ENCODE measurements at places on chromosomes 5 and 9.

- no peak for DNase-seq
These were observed 3.2 kb downstream of the TNFAIP8 start for GRCh38 chr5:119358901-119359603.

- DNase-seq, result no peak
These were observed 35.9 kb downstream of the KIF2A start for GRCh38 chr5:62341783-62342475.

GRCh38 chr9:127694890-127695720, 11.7 kb upstream of the CFAP157 start:
- DNase-seq, result no peak

GRCh38 chr5:92371171-92371888, 988.2 kb upstream of the ARRDC3 start:
- no peak for DNase-seq

GRCh38 chr5:95730730-95731570, at the start of gene RHOBTB3:
TSS of gene RHOBTB3 (plus strand) at chr5:95731336. CDS start at chr5:95731683, 347 bp downstream.
- DNase-seq, result peak; percentile 44

DNA sequence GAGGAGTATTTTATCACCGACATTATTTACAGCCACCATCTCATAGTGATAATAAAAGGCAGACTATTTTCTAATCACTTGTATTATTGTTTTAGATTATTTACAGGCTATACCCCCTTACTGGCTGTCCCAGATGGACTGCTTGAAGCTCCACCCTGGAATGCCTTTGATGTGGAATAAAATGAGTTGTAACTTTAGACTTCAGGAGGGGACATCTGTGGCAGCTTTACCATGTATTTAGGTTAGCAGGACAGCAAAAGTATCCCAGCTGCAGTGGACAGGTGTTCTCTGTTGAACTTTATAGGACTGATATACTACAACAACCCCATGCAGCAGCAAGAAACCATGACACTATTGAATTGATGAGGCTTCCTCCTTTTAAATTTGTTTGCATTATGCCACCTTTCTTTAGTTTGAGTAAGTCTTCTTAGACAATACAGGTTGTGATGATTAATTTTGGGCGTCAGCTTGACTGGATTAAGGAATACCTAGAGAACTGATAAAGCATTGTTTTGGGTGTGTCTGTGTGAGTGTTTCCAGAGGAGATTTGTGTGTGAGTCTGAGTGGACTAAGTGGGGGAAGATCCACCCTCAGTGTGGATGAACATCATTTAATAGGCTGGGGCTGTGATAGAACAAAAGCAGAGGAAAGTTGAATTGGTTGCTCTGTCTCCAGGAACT, 29.2 kb upstream of the C9orf57 start:
- DNase-seq, result no peak

DNA sequence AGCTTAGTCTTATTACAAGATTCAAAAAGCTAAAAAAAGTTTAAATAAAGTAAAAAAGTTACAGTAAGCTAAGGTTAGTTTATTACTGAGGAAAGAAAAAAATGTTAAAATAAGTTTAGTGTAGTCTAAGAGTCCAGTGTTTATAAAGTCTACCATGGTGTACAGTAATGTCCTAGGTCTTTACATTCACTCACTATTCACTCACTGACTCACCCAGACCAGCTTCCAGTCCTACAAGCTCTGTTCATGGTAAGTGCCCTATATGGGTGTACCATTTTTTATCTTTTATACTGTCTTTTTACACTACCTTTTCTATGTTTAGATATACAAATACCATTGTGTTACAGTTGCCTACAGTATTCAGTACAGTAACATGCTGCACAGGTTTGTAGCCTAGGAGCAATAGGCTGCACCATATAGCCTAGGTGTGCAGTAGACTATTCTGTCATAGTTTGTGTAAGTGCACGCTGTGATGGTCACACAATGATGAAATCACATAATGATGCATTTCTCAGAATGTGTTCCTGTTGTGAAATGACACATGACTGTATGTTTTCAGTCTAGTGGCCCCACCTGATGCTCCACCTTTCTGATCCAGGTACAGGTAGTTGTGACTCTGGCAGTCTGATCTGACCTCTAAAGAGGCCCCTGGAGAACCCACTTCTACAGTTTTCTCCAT, 45.7 kb downstream of the SNX18 start:
- no peak for DNase-seq

DNA sequence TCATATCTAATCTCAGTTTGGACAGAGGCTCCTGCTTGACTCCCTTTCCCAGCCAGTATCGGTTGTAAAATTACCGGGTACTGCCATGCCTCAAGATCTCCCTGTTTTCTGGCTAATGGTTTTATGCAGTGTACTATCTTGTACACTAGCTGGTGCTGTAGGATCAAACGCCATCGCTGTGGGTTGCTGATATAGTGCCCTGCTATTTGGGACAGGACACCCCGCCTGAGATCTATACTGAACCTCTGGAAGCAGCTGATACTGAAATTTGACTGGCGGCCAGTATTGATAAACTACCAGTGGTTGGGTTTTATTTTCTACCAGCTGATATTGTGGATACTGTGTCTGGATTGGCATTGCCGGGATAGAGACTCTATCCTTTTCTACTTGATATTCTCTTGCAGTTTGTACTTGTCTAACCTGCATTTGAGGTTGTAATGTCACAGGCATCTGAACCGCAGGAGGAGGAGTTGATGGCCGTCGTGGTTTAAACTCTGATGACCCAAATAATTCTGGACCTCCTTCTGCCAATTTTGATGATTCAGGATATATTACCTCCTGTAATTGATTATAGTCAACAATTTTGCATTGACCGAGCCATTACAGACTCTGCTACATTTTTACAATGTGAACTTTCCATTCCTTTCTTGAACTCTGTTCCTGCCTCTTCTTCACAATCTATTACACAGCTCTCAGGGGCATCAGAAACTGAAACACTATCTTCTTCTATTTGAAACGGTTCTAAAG, 112.5 kb upstream of the LARP1 start:
- no peak for DNase-seq

- DNase-seq, result no peak
These were observed 13.2 kb downstream of the NINJ1 start for GRCh38 chr9:93120846-93121315.

GRCh38 chr5:142900927-142901326, 130.8 kb downstream of the ARHGAP26 start:
- DNase-seq, result no peak

DNA sequence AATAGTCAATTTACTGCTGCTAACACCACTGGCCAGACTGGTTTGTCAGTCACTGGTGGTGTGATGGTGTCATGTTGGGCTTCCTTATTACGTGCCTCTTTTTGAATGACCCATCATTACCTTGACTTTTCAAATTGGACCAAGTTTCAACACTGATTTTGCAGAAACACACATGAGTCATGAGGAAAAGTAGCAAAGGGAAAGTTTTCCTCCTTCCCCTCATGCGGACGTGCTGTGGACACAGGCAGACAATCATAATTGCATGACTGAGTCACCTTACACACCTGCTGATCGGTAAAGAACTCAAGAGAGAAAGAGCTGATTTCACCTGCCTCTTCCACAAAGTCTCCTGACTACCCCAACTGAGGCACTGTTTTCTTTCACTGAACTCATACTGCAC, 324.5 kb downstream of the ARRDC3 start:
- no peak for DNase-seq

DNA sequence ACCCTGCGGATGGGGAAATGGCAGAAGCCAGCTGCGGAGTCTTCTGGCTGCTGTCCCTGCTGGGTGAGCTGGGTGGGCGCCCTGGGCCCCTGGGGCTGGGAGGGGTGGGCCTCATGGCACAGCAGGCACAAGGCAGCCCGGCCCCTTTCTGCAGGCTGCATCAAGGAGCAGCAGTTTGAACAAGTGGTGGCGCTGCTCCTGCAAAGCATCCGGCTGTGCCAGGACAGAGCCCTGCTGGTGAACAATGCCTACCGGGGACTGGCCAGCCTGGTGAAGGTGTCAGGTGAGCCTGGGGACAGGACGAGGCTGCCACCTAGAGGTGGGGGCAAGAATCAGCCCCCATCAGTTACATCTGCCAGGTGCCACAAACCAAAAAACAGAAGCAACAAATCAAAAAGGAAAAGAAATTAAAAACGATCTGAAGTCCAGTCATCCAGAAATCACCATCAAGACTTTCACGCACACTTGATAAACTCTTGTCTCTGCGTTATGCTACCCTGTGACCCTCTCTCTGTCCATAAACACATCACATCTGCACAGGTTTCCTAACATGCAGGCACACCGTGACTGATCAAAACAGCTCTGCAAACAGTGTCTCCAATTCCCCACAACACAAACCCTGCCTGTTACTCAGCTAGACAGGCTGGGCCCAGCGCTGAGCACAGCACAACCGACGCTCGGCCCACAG, 13.9 kb downstream of the REXO4 start:
- DNase-seq, result peak; percentile 72

DNA sequence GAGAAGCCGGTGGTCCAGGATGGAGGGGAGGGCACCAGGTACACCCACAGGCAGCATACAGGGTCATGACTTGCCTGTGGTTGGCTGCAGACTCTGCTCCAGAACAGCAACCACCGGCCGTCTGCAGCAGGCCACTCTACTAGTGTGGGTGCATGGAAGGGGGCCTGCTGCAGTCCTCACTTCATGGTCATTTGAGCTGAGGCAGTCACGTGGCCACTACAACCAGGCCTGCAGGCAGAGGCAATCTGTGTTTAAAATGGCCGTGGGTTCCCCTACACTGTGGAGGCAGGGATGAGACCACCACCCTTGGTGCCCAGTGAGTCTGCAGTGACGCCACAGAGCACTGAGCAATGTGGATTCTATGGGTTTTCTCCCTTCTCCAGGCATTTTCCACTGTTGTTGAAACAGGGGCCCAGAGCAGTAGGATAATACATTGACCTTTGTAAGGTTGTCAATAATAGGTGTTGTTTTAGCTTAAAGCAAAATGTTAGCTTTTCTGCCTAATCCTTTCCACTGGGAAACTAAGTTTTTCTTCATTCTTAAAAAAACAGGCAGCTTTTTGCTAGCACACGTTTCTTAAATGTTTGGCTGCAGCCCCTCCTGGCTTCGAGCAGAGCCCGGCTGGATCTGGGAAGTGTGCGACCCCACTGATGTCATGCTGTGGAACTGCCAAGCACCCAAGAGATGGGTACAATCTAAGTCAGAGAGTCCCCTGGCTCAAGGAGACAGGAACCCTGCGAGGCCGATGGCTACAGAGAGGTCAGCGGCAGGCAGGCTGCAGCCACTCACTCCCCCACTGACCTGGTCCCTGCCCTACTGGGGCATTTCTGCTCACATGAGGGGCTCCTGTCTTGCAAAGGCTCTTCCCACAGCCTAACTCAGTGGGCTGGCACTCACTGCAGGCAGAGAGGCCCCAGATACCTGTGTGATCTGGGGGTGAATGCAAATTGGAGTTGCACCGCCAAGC, 21.2 kb downstream of the GADD45G start:
- DNase-seq, result no peak

DNA sequence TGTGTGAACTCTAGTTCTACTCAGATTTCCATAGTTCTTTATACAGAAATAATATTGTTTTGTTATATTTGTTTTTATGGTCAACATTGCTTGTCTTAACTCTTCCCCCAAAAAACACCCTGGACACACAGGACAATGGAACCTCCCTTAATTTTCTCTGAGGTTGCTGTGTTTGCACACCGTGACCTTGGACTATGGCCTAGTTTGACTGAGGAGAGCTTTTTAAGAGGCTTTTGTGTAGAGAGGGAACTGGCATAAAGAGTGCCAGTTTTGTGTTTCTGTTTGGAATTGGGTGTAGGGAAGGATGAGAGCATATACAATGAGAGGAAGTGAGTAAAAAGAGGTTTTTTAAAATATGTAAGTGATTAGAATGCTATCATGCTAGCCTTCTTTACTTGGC, 101.1 kb upstream of the MEF2C start:
- no peak for DNase-seq

- DNase-seq, result peak; percentile 37
These were observed 85.8 kb upstream of the IL6ST start for GRCh38 chr5:56080375-56081052.

DNA sequence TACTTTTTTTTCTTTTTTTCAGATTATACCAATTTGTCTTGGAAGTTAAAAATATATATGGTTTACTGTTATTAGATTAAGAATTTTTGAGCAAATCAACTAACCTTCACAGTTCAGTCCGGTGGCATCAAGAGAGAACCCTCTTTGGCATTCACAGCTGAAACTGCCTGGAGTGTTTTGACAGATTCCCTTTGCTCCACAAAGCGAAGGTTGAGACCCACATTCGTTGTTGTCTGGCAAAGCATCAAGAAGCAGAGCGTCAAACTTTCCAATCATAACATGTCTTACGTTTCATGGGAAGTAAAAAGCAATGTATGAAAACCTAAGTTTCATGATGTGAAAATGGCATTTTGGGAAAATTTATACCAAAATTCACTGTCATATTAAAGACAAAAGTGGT, 190.2 kb downstream of the SLC12A2 start:
- DNase-seq, result no peak

GRCh38 chr5:62922191-62922590, 343.6 kb downstream of the LRRC70 start:
- DNase-seq, result no peak

DNA sequence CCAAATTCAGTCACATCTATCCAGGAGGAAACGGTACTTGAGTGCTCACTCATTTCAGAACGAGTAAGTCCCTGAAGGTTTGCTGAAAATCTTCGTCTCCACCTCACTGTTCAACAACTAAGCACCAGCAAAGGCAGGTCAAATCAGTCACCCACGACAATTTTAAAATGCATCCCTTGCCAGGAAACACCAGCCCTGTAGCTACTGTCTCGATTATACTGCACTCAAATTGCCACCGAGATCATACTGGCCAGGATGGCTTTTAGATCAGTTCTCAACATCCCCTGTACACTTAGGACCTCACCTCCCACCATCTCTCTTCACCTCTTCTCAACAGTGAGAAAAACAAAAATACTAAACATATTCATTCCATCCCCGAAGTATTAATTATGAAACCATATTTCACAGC, 298.6 kb downstream of the AGTPBP1 start:
- DNase-seq, result no peak

DNA sequence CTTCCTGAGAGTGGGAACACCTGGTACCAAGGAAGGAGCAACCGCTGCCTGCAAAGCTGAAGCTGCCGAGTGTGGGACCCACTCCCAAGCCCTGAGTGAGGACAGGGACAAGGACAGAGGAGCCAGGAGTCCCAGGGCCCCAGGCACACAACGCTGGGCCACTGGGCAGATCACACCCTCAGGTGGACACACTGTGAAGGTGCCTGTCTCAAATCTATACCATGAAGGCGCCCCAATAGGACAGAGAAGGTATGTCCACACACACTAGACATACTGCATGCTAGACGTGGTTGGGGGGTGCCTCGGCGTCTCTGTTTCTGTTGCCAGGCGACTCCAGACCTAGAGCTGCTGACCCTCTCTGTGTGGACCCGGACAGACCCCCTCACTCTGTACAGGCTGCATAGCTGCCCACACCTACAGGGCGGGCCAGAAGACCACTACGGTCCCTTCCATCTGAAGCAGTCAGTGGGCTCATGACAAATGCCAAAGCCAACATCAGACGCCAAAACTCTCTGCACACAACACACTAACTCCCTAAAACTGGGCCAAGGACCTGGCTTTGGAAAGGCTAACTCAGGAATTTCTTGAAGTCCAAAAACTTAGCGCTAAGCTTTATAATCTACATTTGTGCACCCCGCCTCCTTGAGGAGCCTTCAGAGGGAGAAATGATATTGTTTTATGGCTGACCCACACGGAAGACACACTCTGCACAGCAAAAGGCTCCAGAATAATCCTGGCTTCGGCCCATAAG, 60.7 kb downstream of the ROR2 start:
- no peak for DNase-seq

- DNase-seq, result no peak
These were observed 595 bp downstream of the PDLIM7 start for GRCh38 chr5:177496727-177497291.

- no peak for DNase-seq
These were observed 50.2 kb downstream of the PPP2R2B start for GRCh38 chr5:146828385-146828784.

- no peak for DNase-seq
These were observed 185.6 kb downstream of the AOPEP start for GRCh38 chr9:94911986-94912635.
